ENCODE measurements at places on chromosomes 7 and 10. TPM values are rescaled to one million over a fixed set of nuclear protein-coding genes. Genes with fewer than 3 reads are reported as not detected.

Gene LIPJ
- not detected for total RNA-seq

Gene PTF1A
- not detected for total RNA-seq

Gene CFAP69
- total RNA-seq = 5.5 TPM

Gene HOXA7
- total RNA-seq = not detected

Gene CLCN1
- total RNA-seq = not detected

Gene NOS3
- total RNA-seq = 2.0 TPM

Gene PLXNA4
- 3.6 TPM for total RNA-seq

Gene TMEM236
- total RNA-seq = under 0.01 TPM

Gene AKR1C8
- not detected for total RNA-seq

Gene DYNC1I1
- total RNA-seq = 0.66 TPM

Gene SLK
- total RNA-seq = 82.3 TPM

Gene NKX1-2
- under 0.01 TPM for total RNA-seq

Gene ZCCHC24
- total RNA-seq = 48.3 TPM

Gene HOXA5
- total RNA-seq = 16.7 TPM

Gene SPDYE9
- total RNA-seq = under 0.01 TPM

Gene TYW1B
- 5.8 TPM for total RNA-seq

Gene UBTD1
- 17.2 TPM for total RNA-seq

Gene CPED1
- 122 TPM for total RNA-seq

Gene TMEM26
- total RNA-seq = 2.8 TPM

Gene LHFPL3
- total RNA-seq = not detected

Gene INHBA
- total RNA-seq = 8.1 TPM

Gene SPDYE16
- 0.33 TPM for total RNA-seq

Gene MRPS17
- total RNA-seq = 12.8 TPM

Gene PTPN20
- 0.33 TPM for total RNA-seq

Gene PUS7
- total RNA-seq = 20.4 TPM

Gene IL6
- total RNA-seq = 2.2 TPM

Gene ADRA2A
- not detected for total RNA-seq

Gene PVRIG
- total RNA-seq = not detected

Gene GPR15LG
- total RNA-seq = not detected

Gene MBL2
- total RNA-seq = not detected

Gene DLX6
- not detected for total RNA-seq

Gene EN2
- total RNA-seq = not detected

Gene GNAI1
- total RNA-seq = 37.1 TPM

All from smooth muscle cell of trachea (primary cell).